ENCODE measurements at places on chromosomes 12 and 14.
A peak's percentile ranks its signal among the peaks of the same experiment; 100 is the strongest.

DNA sequence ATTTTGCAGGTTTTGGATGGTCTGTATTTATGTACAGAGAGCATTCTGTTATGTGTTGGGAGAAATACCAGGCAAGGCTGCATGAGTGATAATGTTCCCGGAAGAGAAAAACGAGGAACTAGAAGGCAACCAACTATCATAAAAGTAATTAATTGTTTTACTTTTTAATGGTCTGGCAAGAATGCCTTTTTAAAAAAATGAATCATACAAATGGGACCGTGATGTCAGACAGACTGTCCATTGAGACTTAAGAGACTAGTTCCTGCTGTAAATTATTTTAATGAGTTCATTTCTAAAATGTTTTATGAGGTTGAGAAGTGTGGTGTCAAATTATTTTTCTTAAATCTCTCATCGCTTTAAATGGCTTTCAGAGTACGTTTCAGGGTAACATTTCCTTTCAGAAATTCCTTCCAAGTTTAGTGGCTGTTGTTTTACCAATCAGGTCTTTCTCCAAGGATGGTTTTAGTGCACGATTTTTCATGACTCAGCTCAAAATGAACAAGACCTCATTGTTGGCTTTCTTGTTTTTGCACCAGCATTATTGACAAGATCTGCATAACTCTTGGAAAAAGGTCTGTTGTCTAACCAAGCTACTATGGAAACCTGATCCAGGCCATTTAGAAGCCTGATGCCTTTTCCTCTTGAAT, 86.1 kb upstream of the ARHGAP5 start:
- no peak for DNase-seq

DNA sequence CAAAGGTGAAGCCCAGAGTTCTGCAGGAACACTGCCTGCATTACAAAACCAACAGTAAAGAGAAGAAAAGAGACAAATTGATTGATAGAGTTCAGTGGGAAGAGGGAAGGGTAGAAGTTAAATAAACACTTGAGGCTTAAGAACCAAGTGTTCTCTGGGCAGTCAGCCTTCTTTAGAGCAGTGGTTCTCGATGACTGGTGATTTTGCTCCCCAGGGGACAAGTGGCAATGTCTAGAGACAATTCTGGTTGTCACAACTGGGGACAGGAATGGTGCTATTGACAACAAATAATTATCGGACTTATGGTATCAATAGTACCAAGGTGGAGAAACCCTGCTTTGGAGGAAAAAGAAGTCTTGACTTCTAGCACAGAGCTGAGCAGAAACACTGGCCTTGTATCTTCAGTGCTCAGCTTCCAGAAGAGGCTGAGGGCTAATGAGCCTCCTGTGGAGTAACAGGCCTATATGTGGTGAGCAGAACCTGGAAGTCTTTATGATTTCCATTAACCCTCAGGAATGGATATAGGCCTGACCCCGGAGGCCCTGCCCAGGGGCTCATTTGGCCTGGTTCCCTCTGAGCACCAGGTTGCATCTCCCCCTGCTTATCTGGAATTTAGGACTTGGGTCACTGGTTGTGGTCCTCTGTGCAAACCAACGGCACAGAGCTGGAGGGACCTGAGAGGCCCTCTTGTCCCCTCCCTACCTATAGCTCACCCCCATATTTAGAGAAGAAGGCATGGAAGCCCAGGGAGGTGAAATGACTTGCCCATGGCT, 204.6 kb upstream of the PWP1 start:
- no peak for DNase-seq

DNA sequence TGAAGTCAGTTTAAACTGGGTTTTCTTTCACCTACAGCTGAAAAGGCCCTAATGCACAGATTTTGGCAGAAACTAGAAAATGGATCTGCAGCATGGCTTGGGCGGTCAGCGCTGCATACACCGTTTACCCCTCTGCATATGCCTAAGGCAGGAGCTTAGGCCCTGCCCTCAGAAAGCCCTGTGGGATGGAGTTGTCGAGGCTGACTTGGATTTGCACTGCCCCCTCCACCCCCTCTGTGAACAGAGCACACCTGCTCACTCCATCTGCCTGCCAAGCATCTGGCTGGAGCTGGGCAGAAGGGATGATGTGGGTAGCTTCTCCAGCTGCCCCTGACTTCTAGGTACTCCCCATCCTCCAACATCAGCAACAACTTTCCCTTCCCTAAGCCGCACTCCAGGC, 41.9 kb downstream of the TTC7B start:
- no peak for DNase-seq

GRCh38 chr12:68944296-68945076, 11.5 kb upstream of the CPM start:
- no peak for DNase-seq

- DNase-seq = no peak
These were observed 20.3 kb upstream of the FOXG1 start for GRCh38 chr14:28746247-28746646.

DNA sequence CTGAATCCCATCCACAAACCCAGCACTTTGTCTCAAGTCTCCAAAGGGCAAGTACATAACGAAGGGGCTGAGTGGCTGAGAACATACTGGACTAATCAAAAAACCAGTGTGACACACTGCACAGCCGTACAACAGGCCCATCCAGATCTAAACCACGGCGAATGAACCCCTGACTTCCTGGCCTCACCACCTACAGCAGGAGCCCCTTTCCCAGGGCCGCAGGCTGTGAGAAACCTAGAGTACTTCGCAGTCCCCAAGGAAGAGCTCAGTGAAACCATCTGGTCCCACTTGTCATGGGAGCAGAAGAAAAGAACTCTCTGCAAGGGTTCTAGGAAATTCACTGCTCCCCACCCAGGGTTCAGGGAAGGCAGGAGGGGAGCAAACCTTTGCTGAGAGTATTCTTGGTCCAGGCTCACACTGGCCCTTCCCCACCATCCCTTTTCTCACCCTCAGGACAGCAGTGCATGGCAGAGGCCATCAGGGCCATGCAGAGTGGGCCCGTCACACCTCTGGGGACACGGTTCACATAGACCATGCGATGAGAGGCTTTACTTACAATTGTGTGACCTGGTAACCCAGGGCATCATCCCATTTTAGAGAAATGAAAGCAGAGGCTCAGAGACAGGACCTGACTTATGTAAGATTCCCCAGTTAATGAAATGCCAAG, 192.8 kb downstream of the BCL11B start:
- no peak for DNase-seq

GRCh38 chr12:71973687-71974086, 35.0 kb downstream of the TPH2 start:
- no peak for DNase-seq

DNA sequence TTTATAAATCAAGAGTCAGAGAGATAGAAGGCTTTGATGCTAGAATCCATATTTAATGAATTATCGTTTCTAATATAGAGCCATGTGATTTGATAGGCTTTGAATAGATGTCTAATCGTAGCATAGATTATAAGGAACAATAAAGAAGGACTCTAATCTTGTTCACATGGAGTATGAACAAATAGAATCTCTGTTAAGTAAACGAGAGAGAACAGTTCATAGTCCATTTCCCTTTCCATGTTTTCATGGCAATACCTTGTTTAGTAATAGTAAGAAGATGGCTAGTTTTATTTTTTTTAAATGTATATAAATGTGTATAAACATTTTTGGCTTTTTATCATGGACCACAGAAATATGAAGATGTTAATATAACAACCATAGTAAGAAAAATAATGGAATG, 32.3 kb upstream of the RAD51AP1 start:
- no peak for DNase-seq

DNA sequence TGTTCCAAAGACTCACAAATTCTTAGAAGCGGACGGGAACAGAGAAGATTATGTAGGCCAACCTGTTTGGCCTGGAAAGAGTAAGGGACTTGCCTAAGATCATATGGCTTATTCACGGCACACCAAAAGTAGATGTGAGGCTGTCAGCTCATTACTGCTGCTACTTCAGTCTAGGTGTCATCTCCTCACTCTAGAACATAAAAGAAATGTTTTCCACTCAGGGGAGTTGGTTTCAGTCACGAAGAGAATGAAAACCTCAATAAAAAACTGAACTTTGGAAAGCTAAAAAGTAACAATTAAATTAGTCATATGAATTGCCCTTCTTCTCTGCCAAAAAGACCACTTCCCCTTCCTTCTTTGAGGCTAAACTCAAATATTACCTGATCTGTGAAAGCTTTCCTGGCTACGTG, 658 bp upstream of the CEP128 start:
- DNase-seq = no peak

DNA sequence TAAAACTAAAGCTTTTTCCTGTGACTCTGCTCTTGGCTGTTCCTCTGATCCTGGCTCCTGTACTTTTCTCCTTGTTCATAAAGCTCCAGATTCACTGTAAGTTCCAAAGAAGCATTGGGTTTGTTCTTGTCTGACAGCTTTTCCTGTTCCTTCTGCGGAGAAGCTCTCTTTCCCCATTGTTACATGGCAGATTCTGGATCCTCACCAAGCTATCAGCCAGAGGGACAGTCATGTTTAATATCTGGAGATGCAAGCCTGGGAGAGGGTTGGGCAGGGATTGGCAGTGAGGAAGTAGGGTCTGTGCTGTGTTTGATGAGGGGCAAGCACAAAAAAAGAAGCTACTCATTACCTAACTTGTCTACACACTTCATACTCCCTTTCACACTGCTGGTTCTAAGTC, 107.9 kb downstream of the AKAP6 start:
- no peak for DNase-seq

GRCh38 chr12:62898526-62898925, 36.4 kb downstream of the PPM1H start:
- no peak for DNase-seq

DNA sequence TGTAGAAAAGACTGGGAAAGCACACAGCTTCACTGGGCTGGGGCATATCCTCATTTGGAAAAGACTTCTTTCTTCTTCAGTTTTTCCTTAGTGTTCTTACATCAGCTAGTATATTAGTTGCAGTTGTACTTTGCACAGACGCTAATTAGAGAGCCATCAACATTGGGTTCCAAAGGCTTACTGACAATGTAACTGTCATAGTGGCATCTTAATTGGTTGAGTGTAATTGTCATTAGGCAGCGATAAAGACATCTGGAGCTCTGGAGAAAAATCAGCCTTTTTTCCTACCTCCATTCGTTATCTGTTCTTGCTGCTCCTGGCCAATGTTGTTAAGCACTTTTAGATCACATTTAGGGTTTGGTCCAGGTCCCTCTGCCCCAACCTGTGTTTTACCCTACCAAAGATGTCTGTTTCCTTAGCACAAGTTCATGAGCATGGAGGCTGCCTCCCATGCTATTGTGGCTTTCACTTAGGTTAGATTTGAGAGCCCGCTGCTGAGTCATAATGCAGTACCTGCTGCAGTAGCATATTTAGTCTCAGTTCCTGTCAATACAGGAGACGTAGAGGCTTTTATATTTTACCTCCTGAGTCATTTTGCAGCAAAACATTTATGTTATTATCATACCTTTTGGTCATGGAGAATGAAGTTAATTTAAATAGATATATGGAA, 49.2 kb downstream of the FBXW8 start:
- peak; percentile 78 for DNase-seq

GRCh38 chr12:66493819-66494218, 185.1 kb downstream of the GRIP1 start:
- DNase-seq = no peak

DNA sequence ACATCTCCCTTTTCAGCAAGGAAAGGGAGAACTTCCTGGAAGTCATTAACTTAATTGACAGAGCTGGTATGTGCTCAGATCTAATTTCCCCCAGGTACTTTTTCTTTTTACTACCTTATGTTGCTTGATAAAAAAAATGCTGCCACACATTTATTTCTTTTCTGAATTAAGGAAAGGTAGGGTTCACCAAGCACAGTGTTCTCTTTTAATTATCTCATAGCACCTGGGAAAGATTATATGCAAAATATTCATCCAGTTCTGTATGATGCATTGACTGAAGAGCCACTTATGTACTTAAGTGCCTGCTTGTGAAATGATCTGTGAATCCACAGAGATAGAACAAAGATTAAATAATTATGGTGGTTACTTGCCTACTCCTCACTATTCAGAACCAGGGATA, 25.1 kb downstream of the KCNC2 start:
- no peak for DNase-seq

DNA sequence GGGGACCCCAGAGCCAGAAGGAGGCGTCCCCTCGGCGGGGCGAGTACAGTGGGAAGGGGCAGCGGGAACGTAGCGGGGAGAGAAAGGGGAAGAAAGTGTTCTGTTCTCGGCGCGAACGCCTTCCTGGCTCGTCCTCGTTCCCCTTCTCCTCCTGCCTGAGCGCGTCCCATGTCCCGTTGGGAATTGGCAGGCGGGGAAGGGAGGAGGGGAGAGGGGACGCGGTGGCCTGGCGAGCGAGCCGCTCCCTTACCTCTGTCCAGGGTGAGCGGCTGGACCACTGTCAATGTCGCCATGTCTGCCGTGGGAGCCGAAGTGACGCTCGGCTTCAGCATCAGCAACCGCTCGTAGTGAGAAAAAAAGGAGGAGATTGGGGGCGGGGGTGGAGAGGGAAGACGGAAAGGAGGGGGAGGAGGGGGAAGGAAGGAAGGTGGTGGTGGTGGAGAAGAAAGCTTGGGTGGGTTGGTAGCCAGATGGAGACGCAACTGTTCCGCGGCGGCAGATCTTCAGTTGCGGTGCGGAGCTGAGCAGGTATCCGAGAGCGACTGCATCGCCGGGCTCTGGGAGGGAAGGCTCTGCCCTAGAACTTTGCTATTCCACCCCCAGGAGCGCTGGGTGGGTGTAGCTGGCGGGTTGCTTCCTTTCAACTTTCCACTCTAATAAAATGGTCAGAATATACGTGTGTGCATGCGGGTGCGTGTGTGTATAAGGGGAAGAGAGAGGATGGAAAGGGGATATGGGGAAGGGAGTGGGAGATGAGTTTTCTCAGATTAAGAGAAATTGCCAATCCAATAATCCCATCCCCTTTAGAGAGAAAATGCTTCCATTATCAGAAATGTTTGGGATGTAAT, at the start of gene LIN7A:
LIN7A (minus strand) TSS at position 544 of the 848 bp plus-strand sequence; CDS start at position 332, 212 bp downstream.
- DNase-seq = no peak

GRCh38 chr14:68598621-68599447, 194.0 kb downstream of the ZFP36L1 start:
- no peak for DNase-seq

- no peak for DNase-seq
These were observed 170.7 kb downstream of the NOVA1 start for GRCh38 chr14:26427097-26427496.

- no peak for DNase-seq
These were observed 12.8 kb upstream of the FGF23 start for GRCh38 chr12:4392223-4392742.

- DNase-seq = no peak
These were observed 29.3 kb upstream of the DAAM1 start for GRCh38 chr14:59159169-59159568.

- no peak for DNase-seq
These were observed 550.7 kb downstream of the SLC6A15 start for GRCh38 chr12:84361651-84362551.

DNA sequence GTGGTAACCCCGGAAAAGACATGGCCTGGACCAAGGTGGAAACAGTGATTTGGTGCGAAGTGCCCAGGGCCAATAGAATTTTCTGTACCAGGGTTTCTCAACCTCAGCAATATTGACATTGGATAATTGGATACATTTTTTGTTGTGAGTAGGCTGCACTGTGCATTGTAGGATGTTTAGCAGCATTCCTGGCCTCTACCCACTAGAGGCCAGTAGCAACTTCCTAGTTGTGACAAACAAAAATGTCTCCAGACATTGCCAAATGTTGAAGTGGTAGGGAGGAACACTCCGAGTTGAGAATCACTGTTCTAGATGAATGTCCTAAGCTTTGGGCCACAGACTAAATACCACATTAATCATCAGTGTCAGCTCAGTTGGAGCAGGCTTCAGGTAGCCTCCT, 6.2 kb upstream of the CGRRF1 start:
- DNase-seq = no peak

- DNase-seq = no peak
These were observed 43.6 kb upstream of the PPP2R5C start for GRCh38 chr14:101717663-101718490.
